ENCODE measurements at places on chromosomes 3 and 15.
A peak's percentile ranks its signal among the peaks of the same experiment; 100 is the strongest.

- no peak for DNase-seq
These were observed at the start of gene HCLS1 for GRCh38 chr3:121660356-121661171. Gene HCLS1 (minus strand): TSS chr3:121660903. CDS start chr3:121658347, 2,556 bp downstream.

DNA sequence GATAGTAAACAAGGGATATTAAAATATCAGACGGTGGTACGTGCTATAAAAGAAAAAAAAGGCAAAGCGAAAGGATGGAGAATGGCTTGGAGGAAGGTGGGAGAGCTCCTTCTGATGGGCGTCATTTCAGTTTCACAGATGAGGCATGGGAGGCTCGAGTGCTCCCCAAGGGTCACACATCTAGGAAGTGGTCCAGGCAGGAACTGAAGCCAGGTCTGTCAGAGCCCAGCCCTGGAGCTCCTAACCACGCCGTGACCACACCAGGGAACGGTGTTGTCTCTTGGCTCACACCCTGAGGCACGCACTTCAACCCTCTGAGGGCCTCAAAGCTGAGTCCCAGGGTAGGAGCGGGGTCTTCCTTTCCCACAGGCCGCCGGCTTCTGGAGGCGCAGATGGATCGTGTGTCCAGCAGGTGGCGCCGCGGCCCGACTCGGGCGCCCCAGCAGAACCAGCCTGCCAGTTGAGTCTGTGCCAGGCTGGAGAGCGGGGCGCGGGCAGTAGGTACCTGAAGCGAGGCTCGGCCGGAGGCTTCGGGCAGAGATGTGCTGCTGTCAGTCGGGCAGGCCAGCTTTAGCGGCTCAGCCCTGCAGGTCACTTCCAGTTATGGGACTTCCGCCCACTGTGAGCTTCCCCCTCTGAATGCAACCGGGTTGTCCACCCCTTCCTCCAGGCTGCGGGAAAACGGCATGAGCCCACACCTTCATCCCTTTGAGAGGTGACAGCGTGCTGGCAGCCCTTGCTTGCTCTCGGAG is 68.1 kb downstream of the SLC6A1 start:
- DNase-seq: peak; percentile 39

DNA sequence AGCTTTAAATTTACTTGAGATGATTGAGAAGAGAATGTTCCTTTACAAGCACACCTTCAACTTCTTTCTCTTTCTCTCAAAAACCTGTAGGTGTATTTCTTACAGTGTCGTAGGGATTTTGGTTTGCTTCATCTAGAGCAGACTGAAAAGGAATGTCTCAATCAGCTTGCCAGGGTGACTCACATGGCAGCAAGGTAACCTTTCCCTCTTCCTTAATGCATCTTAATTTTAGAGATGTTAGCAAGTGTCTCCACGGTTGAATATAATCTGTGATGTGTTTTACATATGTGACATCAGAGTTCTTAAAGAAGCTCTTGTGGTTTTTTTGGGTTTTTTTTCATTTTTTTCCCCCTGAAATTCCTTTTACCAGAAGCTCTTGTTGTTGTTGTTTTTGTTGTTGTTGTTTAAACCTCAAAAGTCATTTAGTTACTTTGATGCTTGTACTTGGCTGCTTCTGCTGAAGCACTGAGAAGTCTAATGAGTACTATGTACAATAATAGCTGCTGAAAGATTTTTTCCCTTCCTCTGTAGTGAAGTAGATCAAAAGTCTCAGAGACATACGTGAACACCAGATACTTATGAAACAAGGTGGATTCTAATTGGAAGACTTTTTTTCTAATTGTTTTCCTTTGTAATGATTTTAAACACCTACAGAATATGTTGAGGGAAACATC is 83.1 kb downstream of the RETNLB start:
- no peak for DNase-seq

- no peak for DNase-seq
These were observed 2.9 kb downstream of the CBLB start for GRCh38 chr3:105865867-105866350.

- peak; percentile 4 for DNase-seq
These were observed 107.1 kb upstream of the FHIT start for GRCh38 chr3:61358364-61358763.

DNA sequence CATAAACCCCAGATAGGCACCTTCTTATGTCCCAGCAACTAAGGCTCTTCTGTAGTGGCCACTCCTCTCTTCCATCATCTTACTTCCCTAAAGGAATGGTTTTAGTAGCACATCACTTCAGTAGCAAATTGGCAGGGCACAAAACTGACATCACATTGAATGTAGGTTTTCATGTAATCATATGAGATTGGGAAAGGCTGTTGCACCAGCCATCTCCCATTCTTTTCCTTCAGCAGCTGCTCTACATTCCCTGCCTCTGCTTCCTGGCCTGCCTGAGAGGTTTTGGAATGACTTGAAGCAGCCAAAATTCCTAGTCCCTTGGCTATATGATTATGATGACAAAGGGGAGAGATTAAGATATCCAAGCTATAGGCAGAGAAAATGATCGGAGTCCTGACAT is 36.5 kb downstream of the NSUN3 start:
- DNase-seq: no peak

DNA sequence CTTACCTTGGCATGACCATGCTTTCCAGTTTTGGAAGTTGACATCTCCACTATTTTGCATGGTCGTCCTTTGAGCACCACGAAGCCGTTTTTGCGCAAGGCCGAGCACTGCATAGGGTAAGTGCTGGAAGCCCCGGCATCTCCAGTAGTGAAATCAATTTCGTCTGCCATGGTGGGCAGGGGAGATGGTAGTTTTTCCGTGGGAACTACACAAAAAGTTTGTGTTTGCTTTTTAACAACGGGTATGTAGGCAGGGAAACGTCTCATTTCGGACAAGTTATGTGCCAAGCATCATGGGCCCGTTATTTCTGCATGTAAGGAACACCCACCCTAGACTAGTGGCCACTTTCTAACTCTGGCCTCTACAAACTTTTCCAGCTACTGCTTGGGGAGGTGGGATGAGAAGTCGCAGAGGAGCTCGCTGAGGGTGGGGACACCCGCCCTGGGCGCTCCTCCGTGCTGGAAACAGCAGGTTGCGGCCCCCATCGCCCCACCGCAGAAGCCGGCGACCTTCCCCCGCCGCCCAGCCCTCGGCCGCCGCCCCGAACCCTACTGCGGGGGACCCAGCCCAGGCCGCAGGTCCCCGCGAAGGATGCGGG is 701 bp downstream of the EIF5A2 start:
- peak; percentile 38 for DNase-seq

GRCh38 chr3:24220859-24221657 is 273.6 kb downstream of the THRB start:
- DNase-seq: peak; percentile 79

DNA sequence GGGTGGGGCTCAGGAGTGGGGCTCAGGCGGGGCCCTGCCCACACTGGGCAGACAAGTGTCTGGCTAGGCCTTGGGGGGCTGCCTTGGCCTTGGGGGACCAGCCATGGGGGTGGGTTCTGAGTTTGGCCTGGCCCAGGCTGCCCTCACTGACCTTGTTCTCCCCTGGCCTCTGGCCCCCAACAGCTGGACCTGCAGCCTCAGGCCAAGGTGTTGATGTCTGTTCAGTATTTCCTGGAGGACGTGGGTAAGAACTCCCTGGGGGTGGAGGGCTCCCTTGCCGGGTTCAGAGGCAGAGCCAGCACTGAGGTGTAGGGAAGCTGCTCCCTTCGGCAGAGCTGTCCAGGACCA is 20.0 kb downstream of the PRKCD start:
- no peak for DNase-seq

DNA sequence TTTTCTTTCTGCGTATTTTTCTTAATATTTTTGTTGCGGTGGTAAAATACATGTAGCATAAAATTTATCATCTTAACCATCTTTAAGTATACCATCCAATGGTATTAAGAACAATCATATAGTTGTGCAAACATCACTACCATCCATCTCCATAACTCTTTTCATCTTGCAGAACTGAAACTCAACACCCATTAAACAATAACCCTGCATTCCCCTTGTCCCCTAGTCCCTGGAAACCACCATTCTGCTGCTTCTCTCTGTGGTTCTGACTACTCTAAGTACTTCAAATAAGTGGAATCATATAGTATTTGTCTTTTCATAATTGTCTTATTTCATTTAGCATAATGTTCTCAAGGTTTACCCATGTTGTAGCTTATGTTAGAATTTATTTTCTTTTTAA is 67.3 kb upstream of the EOMES start:
- no peak for DNase-seq

GRCh38 chr3:10715886-10716285 is 100.1 kb upstream of the SLC6A11 start:
- no peak for DNase-seq

GRCh38 chr15:90618330-90619125 is 88.8 kb downstream of the CRTC3 start:
- DNase-seq: no peak

DNA sequence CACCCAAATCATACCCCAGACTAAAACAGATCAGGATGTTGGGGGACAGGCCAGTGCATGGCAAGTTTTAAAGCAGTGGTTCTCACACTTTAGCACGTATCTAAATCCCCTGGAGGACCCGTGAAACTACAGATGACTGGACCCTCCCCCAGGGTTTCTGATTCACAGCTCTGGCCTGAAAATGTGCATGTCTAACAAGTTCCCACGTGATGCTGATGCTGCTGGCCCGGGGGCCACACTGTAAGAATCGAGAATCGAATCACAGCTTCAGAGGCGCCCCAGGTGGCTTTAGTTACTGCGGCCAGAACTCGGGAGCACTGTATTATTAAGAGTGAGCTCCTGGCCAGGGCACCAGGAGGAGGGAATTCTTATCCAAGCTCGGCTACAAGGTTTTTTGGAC is 11.6 kb downstream of the ADAMTS17 start:
- DNase-seq: no peak

- no peak for DNase-seq
These were observed 58.6 kb downstream of the SIDT1 start for GRCh38 chr3:113590983-113591382.

GRCh38 chr15:90036806-90037510 is 35.8 kb downstream of the ZNF710 start:
- DNase-seq: no peak

DNA sequence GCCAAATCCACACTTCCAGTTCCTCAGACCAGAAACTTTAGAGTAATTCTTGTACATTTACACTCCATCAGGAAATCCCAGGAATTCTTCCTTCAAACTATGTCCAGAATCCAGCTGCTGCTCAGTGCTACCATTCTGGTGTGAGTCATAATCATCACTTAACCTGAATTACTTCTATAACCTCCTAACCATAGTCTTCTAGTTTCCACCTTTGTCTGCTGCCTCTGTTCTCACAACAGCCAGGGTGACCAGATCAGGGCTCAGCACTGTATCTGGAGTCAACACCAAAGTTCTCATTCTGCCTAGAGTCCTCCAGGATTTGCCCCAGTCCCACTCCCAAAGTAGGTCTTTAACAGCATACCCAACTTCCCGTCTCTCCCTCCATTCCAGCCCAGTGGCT is 3.4 kb downstream of the CLDND1 start:
- DNase-seq: no peak

- DNase-seq: peak; percentile 94
These were observed 110.9 kb downstream of the ASB7 start for GRCh38 chr15:100713163-100713867.

GRCh38 chr3:132079147-132079546 is 44.3 kb upstream of the CPNE4 start:
- DNase-seq: no peak

GRCh38 chr3:24709956-24710355 is 215.3 kb upstream of the THRB start:
- DNase-seq: no peak

GRCh38 chr3:73098873-73099272 is 37.4 kb downstream of the EBLN2 start:
- DNase-seq: no peak

GRCh38 chr3:70064194-70064779 is 64.8 kb downstream of the SAMMSON start:
- peak; percentile 5 for DNase-seq

DNA sequence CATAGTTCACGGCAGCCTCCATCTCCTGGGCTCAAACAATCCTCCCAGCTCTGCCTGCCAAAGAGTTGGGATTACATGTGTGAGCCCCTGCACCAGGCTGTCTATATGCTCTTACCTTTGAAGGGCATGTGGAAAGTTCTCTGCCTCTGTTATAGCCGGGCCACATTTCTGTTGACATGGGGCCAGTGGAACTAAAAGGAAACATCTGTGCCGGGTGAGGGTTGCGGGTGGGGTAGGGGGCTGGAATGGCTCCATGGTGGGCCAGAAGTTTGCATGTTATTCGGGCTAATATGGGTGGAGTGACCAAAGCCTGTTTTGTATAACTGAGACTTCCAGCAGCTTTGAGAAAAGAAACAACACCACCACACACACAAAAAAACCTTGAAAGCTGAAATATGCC is 8.3 kb upstream of the CLEC3B start:
- no peak for DNase-seq

GRCh38 chr15:53453253-53454105 is 306.0 kb downstream of the WDR72 start:
- DNase-seq: no peak

DNA sequence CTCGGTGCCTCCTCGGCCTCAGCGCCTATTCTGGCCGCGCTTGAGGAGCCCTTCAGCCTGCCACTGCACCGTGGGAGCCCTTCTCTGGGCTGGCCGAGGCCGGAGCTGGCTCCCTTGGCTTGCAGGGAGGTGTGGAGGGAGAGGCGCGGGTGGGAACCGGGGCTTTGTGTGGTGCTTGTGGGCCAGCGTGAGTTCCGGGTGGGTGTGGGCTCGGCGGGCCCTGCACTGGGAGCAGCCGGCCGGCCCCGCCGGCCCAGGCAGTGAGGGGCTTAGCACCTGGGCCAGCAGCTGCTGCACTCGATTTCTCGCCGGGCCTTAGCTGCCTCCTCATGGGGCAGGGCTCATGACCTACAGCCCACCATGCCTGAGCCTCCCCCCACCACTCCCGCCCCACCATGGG is 26.6 kb upstream of the TRIM42 start:
- DNase-seq: no peak

DNA sequence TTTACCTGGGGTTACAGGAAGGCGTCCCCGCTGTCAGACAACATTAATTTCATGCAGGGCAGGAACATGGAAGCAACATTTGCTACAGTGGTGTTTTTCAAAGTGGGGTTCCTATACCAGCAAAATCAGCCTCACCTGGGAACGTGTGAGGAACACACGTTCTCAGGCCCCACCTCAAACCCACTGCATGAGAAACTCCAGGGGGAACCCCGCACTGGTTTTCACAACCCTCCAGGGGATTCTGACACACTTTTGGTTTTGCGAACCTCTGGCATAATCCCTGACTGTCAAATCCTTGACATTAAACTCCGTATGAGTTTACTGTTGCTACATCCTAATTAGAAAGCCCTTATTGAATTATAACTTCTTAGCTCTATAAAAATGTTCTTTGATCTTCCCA is 127.7 kb downstream of the LRRK1 start:
- no peak for DNase-seq

GRCh38 chr15:73601451-73602445 is 31.4 kb downstream of the NPTN start:
- DNase-seq: no peak

GRCh38 chr3:10395671-10396070 is 74.8 kb upstream of the SEC13 start:
- no peak for DNase-seq

- no peak for DNase-seq
These were observed 67.4 kb downstream of the CORO2B start for GRCh38 chr15:68646156-68646555.

- DNase-seq: no peak
These were observed 114.3 kb upstream of the ARHGEF3 start for GRCh38 chr3:56915966-56916586.

- DNase-seq: no peak
These were observed 610 bp downstream of the MAP4 start for GRCh38 chr3:48015431-48016180.

Data from H4 (cell line).